ENCODE measurements at places on chromosomes 3 and 15. TPM values are rescaled to one million over a fixed set of nuclear protein-coding genes. Genes with fewer than 3 reads are reported as not detected.

Gene GPR149
- not detected for polyA plus RNA-seq

Gene KLHL24
- 5.7 TPM for polyA plus RNA-seq

Gene GNAT1
- not detected for polyA plus RNA-seq

Gene BCHE
- not detected for polyA plus RNA-seq

Gene GOLGA8M
- polyA plus RNA-seq, result not detected

Gene GPR27
- 0.16 TPM for polyA plus RNA-seq

DNA sequence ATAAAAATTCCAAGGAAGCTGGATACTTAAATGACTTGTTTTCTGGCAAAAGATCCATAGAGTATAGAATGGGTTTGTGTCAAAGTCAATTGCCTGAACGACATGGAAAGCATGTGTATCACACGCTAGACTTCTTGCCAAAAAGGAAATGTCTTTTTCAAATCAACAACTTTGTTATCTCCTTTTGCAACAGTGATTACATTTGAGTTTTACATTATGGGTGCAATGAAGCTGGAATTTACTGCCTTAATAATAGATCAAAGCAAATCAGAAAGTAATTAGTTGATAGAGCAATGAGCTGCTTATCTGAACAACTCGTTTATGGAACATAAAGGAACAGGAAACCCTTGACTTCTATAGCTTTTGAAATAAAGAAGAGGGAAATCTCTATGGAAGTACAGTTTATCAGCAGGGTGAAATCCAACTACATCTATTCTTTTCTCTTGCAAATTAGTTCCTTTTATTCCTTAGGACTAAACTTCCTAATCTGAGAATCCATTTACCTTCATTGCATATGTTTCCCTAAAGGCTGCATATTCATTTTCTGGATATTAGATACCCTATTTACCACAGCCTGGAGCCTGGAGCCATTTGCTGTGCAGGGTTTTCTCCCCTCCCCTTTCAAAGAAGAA lies 415.1 kb upstream of the NECTIN3 start:
- no peaks in the 10 kb centered on the region for H3K4me1 ChIP-seq
- no peak overlapping the region for H3K4me3 ChIP-seq
- no peak overlapping the region for H3K27ac ChIP-seq
- H3K36me3 ChIP-seq, result no peaks in the 10 kb centered on the region

GRCh38 chr15:26280281-26280680 lies 417.2 kb upstream of the ATP10A start:
- H3K36me3 ChIP-seq, result no peaks in the 10 kb centered on the region
- H3K4me3 ChIP-seq, result no peak overlapping the region
- H3K27ac ChIP-seq, result no peak overlapping the region
- H3K27me3 ChIP-seq, result no peaks in the 10 kb centered on the region
- no peaks in the 10 kb centered on the region for H3K4me1 ChIP-seq

DNA sequence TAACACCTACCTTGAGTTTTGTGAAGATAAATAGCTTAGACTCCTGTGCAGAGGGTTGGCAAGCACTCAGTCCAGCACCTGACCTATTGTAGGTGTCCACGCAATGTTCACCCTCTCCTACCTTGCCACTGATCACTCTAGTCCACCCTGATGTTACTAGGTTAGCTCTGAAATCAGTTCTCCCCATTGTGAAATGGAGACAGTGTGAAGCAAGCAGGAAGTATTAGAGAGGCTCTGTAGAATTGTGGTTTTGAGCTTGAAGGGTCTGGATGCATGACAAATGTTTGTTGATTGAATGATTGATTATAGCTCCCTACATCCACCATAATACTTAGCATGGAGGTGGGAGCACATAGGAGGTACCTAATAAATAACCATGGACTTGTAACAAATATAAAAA lies 199.7 kb downstream of the RPLP1 start:
- H3K4me1 ChIP-seq, result peaks cover 6% of the 10 kb centered on the region
- DNase-seq, result no peak
- H3K27ac ChIP-seq, result no peak overlapping the region
- no peaks in the 10 kb centered on the region for H3K36me3 ChIP-seq
- H3K4me3 ChIP-seq, result no peak overlapping the region

- no peak overlapping the region for H3K4me3 ChIP-seq
- DNase-seq, result peak; percentile 50
- no peaks in the 10 kb centered on the region for H3K27me3 ChIP-seq
- no peak overlapping the region for H3K27ac ChIP-seq
Observed at GRCh38 chr3:82133070-82133606, 371.7 kb upstream of the GBE1 start.

DNA sequence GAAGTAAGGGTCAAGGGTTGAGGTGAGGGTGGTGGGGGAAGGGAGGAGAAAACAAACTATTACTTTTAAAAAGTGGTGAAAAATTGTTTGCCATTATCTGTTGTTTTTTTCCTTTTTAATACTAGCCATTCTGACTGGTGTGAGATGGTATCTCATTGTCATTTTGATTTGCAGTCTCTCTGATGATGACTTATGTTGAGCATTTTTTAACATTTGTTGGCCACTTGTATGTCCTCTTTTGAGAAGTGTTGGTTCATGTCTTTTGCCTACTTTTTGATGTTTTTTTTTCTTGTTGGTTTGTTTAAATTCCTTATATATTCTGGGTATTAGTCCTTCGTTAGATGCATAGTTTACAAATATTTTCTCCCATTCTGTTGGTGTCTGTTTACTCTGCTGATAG lies 185.9 kb upstream of the ANKRD28 start:
- H3K4me1 ChIP-seq, result peaks cover 12% of the 10 kb centered on the region
- no peak for DNase-seq
- no peaks in the 10 kb centered on the region for H3K36me3 ChIP-seq
- H3K4me3 ChIP-seq, result peak overlapping the region; percentile 56
- no peaks in the 10 kb centered on the region for H3K27me3 ChIP-seq

- peaks cover 12% of the 10 kb centered on the region for H3K4me1 ChIP-seq
- peaks cover 20% of the 10 kb centered on the region for H3K36me3 ChIP-seq
- no peak overlapping the region for H3K4me3 ChIP-seq
- peak overlapping the region; percentile 60 for H3K27ac ChIP-seq
- no peaks in the 10 kb centered on the region for H3K27me3 ChIP-seq
Observed at GRCh38 chr3:16496008-16496407, 17.5 kb downstream of the RFTN1 start.

- H3K4me3 ChIP-seq, result peak overlapping the region; percentile 46
- DNase-seq, result peak; percentile 85
- no peak overlapping the region for H3K27ac ChIP-seq
- H3K4me1 ChIP-seq, result peaks cover 12% of the 10 kb centered on the region
- H3K36me3 ChIP-seq, result no peaks in the 10 kb centered on the region
Observed at GRCh38 chr15:31440754-31441311, 114.2 kb downstream of the KLF13 start.

- no peaks in the 10 kb centered on the region for H3K4me1 ChIP-seq
- H3K4me3 ChIP-seq, result no peak overlapping the region
- no peaks in the 10 kb centered on the region for H3K36me3 ChIP-seq
- DNase-seq, result no peak
Observed at GRCh38 chr3:3097958-3098357, 12.2 kb downstream of the IL5RA start.

- no peak overlapping the region for H3K27ac ChIP-seq
- H3K27me3 ChIP-seq, result no peaks in the 10 kb centered on the region
- H3K4me1 ChIP-seq, result no peaks in the 10 kb centered on the region
- H3K4me3 ChIP-seq, result no peak overlapping the region
Observed at GRCh38 chr3:10219737-10220136, 28.5 kb upstream of the TATDN2 start.

DNA sequence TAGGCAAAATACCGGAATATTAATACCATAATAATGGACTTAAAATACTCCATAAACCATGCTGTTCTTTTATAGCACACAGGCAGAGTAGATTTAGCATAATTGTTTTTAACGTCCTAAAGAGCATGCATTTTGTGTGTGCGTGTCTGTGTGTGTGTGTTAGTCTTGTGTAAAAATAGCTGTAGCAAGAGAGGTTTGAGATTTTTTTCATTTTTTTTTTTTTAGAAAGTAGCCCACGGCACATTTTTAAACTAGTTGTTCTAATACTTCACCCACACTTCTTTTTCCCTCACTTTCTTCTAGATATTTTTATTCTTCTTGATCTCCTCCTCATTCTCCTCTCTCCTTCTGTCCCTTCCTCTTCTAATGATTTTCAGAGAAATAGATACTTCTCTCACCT lies 7.5 kb upstream of the ST3GAL6 start:
- H3K4me1 ChIP-seq, result no peaks in the 10 kb centered on the region
- H3K4me3 ChIP-seq, result no peak overlapping the region
- no peak overlapping the region for H3K27ac ChIP-seq
- H3K27me3 ChIP-seq, result no peaks in the 10 kb centered on the region

- no peaks in the 10 kb centered on the region for H3K27me3 ChIP-seq
- no peak for DNase-seq
- no peak overlapping the region for H3K27ac ChIP-seq
- H3K36me3 ChIP-seq, result no peaks in the 10 kb centered on the region
- H3K4me1 ChIP-seq, result peaks cover 7% of the 10 kb centered on the region
- no peak overlapping the region for H3K4me3 ChIP-seq
Observed at GRCh38 chr15:58522865-58523264, 91.1 kb downstream of the LIPC start.

DNA sequence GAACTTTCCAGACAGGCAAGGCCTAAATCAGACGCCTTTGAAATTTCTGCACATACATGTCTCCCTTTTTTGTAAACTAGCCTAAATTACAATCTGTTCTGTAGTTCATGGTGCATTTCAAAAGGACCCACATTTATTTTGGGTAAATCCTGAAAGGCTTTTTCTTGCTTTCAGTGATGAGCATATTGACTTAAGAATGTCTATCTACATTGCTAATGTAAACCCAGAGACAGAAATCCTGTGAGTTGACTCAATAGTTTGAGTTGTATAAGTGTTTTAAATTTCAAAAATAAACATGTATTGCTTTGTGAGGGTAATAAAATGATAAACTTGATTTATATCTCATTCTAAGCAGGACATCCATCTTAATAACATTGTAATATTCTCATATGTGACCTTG lies 977.0 kb upstream of the NR2F2 start:
- H3K4me3 ChIP-seq, result no peak overlapping the region

DNA sequence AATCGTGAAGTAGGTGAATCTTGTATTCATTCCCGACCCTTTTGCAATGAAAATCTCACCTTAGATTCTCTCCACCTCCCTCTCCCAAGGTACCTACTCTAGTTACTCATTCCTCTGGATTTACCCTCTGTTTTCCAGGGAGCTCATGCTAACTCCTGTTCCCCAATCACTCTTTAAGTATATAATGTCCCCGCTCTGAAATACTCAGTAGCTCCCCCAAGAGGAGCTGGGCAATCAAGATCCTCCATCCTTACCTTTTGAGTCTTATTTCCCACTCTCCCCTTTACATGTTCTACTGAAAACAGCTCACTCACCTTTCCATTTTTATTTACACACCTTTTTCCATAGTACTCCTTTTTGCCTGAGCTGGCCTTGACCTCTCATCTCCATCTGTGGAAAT lies 599.9 kb downstream of the RBMS3 start:
- no peak overlapping the region for H3K4me3 ChIP-seq
- no peaks in the 10 kb centered on the region for H3K27me3 ChIP-seq
- H3K4me1 ChIP-seq, result no peaks in the 10 kb centered on the region
- DNase-seq, result no peak

DNA sequence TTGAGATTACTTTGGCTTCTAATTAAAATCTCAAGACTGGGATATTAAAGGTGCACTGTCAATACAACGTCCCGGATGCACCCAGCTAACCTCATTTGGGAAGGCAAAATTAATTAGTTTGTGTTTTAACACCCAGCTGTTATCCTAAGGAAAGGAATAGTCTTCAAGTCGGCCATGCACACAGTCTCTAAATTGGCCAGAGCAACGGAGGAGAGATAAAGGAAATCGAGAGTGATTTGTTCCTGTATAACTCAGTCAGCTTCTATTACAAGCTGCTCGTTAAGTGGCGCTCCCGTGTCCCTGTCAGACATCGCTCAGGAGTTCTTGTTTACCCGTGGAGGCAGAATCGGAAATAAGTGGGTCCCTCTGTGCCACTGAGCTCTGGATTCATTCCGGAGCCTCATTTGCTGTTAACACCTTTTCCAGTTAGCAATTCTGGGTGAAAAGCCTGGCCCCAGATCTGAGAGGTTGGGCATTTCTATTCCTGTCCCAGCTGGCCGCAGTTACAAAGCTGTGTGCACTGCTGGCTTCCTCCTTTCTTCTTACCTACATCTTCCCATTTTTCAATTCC lies 63.9 kb downstream of the ST8SIA2 start:
- no peak overlapping the region for H3K4me3 ChIP-seq
- no peak for DNase-seq
- H3K36me3 ChIP-seq, result no peaks in the 10 kb centered on the region
- no peaks in the 10 kb centered on the region for H3K4me1 ChIP-seq
- H3K27me3 ChIP-seq, result no peaks in the 10 kb centered on the region

- H3K4me3 ChIP-seq, result no peak overlapping the region
Observed at GRCh38 chr3:191401775-191402357, 59.1 kb upstream of the PYDC2 start.

DNA sequence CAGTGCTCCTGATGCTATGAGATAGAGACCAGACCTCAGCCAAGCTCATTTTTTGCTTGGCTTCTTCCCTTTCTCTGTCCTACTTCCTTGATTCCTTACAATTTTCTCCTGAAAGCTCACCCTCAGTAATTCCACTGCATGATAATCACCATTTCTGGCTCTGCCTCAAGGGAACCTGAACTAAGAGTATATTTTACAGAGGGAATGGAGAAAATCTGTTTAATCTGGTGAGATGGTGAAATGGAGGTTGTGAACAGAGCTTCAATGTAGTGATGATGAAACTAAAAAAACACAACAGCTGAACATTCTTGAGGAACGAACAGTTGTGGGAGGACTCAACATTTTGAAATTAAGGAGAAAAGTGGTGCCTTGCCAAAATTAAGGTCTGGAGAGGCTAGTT lies 16.3 kb downstream of the HHLA2 start:
- H3K27ac ChIP-seq, result no peak overlapping the region
- H3K36me3 ChIP-seq, result no peaks in the 10 kb centered on the region
- H3K4me1 ChIP-seq, result no peaks in the 10 kb centered on the region

- H3K36me3 ChIP-seq, result no peaks in the 10 kb centered on the region
- no peak overlapping the region for H3K27ac ChIP-seq
- no peaks in the 10 kb centered on the region for H3K27me3 ChIP-seq
- DNase-seq, result no peak
Observed at GRCh38 chr15:57541271-57541670, 50.4 kb upstream of the MYZAP start.

DNA sequence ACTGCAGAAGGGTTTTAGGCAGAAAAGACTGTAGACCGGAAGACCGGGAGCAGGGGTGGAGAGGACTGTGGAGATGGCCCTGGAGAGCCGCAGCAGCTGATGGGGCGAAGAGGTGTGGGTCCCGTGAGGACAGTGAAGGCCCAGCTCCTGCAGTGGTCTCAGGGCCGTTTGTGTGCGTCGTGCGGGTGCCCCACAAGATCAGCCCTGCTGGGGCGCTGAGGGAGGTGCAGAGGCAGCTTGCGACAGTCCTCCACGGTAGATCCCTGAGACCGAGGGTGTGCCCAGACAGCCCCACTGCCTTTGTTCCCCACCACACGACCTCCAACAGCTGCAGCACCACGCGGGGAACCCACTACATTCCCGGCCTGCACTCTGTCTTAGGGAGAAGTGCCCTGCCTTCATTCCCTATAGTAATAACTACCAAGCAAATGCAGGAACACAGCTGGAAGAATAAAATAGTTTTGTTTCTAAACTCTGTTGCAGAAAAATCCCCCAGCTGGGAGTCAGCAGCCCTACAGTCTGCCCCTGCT lies 19.0 kb upstream of the CRABP1 start:
- no peak overlapping the region for H3K4me3 ChIP-seq
- peaks cover 38% of the 10 kb centered on the region for H3K4me1 ChIP-seq
- no peak for DNase-seq
- H3K27me3 ChIP-seq, result no peaks in the 10 kb centered on the region
- no peaks in the 10 kb centered on the region for H3K36me3 ChIP-seq

- no peaks in the 10 kb centered on the region for H3K4me1 ChIP-seq
- H3K27ac ChIP-seq, result no peak overlapping the region
- H3K4me3 ChIP-seq, result no peak overlapping the region
Observed at GRCh38 chr15:81740416-81740815, 305.4 kb downstream of the MEX3B start.
